Retinal pigment epithelial cell (primary cell): ENCODE measurements at places on chromosomes 2 and 18.
A peak's percentile ranks its signal among the peaks of the same experiment; 100 is the strongest.

GRCh38 chr2:862355-862687 is 88.3 kb upstream of the SNTG2 start:
- no peak for DNase-seq

DNA sequence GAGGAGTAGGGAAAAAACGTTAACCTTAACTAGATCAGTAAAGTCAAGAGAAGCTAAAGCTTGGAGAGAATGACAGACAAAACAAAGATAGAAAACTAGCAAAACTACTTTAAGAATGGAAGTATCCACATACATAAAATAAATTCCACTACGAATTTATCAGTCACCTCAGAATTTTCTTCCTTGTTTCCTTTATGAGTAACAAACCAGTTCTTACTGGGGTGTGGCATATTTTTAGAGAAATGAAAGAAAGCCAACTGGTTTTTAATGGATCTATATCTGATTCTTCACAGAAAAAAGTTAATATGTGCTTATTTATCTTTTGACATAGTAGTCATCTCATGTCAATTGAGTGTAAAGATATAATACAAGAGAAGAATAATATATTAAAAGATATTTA is 2033.7 kb upstream of the CELF4 start:
- no peak for DNase-seq

DNA sequence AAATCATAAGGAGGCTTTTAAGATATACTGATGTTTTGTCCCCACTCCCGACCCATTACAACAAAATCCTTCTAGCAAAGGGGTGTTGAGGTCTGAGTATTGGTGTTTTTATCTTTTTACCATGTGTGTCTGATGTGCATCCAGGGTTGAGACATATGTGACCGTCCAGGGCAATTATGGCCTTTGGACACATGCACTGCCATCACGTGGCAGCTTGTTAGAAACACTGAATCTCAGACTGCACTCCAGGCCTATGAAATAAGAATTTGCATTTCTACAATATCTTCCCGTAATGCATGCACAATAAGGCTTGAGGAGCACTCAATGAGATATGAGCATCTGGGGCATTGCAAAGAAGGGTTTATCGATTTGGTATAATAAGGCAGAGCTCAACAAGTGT is 235.1 kb upstream of the ZNF804A start:
- DNase-seq, result no peak

GRCh38 chr18:44654573-44654972 is 26.1 kb upstream of the SETBP1 start:
- peak; percentile 67 for DNase-seq

GRCh38 chr2:216810399-216811160 is 49.3 kb downstream of the TNP1 start:
- DNase-seq, result no peak

GRCh38 chr18:58021504-58021903 is 22.5 kb upstream of the NEDD4L start:
- DNase-seq, result no peak

DNA sequence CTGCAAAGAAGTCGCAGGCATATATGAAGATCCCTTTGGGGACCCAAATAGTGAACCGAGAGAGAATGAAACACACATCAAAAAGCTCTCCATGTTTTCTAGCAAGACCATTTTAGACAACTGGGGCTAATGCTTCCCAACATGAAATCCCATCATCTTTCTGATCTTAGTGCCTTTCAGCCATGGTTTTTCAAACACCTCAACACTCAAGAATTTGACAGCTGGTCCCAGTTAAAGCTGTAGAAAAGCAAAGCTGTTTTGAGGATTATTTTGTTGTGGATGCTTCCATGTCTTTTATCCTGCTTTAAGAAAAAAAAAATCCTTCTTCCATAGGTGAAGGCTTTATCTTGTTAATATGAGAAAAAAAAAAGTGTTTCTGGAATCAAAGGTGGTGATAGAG is 259.1 kb downstream of the STK39 start:
- no peak for DNase-seq

DNA sequence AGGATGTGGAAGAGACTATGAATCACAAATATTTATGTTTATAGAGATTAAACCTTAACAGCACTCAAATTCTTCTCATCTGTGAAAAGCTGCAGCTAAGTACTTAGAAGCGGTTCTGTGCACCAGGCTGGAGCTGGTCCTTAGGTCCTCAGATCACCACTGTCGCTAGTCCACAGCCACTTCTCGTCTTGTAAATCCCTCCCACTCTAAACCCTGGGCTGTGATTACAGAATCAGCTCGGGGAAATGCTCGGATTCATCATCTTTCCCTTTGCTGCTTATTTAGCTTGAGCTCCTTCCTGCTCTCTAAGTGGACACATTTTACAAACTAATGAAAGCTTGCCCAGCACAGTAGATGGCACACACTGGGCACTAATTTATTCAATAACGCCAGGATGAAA is 61.7 kb downstream of the RNF152 start:
- DNase-seq, result peak; percentile 12

GRCh38 chr18:62754026-62754425 is 38.7 kb downstream of the PHLPP1 start:
- DNase-seq, result no peak

DNA sequence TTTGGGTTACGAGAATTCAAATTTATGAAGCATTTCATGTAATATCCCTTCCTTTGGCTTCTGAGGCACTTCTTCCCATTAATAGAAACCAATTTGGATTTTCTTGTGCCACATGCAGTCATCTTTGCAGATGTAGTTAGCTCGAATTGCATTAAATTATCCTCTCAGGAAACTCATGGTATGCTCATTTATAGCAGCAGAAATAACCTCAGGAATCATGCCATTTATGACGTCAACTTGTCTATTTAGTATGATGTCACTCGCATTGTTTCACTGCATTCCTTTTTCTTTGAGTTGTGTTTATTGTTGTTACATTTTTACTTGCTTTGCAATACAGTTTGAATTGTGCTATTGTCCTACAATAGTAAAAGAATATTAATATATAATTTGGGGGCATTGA is 163.8 kb downstream of the RBM43 start:
- no peak for DNase-seq

DNA sequence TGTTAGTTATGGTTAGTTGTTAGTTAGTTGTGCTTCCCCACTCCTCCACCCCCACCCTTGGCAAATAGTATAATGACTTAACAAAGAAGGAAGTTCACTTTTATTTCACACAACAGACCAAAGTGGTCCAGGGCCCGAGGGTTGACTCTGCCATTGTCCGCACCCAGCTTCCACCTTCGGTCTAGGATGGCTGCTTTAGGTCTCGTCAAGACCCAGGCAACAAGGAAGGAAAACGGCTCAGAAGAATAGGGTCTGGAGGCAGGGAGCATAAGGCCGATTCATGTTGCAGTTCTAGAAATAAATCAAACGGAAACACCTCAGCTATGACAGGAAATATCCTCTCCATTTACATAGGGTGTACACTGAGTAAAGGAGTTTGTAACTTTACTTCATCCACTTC is 206.0 kb upstream of the CXCR4 start:
- DNase-seq, result no peak

- DNase-seq, result peak; percentile 79
Observed at GRCh38 chr2:58734365-58734764, 493.2 kb upstream of the FANCL start.

DNA sequence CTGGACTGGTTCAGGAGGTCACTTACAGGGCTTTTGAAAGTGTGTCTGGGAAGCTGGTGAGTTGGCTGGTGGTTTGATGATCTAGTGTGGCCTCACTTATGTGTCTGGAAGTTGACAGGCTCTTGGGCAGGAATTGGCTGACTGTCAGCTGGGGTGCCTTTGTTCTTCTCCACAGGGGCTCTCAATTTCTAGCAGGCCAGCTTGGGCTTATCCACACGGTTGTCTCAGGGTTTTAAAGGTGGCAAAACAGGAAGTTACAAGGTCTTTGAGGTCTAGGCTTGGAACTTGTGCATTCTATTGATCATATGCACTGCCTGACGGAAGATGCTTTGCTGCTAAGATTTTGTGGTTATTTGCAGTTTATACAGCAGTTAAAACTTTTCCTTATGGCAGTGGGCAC is 52.0 kb upstream of the CELF4 start:
- DNase-seq, result no peak

DNA sequence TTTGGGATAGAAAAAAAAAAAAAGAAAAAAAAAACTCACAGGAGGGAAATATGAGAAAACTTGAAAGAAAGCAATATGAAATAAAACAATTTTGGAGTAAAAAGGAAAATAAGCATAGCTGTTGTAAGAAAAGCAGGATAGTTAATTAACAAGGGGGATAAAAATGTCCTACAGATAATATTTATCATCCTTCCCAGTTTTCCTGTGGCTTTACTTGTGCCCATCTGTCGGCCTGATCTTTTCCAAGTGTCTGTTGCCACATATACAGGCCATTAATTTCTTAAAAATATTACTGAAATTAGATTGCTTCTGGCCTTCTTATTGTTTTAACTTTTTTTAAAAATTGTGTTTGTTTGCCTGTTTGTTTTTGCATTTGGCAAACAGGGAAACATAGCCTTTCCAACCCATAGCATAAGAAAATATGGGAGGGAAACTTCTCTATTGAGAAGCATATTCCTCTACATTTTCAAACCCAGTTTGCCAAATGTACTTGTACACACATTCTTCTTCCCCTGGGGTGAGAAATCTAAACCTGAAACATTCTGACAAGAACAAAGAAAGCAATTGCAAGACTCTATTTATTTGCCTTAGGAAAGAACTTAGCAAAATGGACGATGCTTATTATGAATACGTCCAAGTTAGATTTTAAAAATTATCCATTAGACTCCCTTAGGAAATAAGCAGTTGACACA is 272.3 kb downstream of the CDH20 start:
- DNase-seq, result no peak

GRCh38 chr2:64762301-64762997 is 108.7 kb upstream of the SERTAD2 start:
- no peak for DNase-seq

- no peak for DNase-seq
Observed at GRCh38 chr18:8008033-8008432, 440.9 kb downstream of the PTPRM start.

GRCh38 chr18:29160170-29160569 is 983.2 kb upstream of the CDH2 start:
- DNase-seq, result no peak

DNA sequence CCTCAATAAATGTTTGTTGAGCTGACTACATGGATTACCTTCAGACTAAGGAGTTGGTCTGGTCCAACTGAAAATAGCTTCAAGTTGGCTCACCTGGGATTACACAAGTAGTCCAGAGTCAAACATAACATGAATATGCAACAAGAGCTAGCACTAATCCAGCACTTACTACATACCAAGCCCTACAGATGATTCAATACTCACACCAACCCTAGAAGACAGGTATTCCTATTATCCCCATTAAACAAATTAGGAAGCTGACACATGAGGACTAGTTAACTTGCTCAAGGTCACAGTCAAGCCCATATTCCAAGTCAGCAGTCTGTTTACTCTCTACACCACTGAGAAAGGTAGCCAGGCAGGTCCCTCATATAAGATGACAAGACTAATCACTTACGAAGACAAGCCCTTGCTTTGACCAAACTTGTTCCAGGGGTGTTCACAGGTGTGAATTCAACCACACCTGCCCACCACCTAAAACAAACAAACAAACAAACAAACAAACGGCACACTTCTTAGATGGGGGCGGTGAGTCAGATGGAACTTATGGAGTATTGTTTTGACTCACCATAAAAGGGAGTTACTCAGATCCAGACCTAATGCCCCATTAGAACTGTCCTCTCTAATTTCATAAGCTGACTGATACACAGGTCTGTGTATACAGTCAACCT is 29.1 kb downstream of the TMEM131 start:
- no peak for DNase-seq

GRCh38 chr2:151669585-151670081 is 64.6 kb downstream of the NEB start:
- no peak for DNase-seq

- no peak for DNase-seq
Observed at GRCh38 chr2:18781541-18782280, 192.3 kb upstream of the NT5C1B start.

DNA sequence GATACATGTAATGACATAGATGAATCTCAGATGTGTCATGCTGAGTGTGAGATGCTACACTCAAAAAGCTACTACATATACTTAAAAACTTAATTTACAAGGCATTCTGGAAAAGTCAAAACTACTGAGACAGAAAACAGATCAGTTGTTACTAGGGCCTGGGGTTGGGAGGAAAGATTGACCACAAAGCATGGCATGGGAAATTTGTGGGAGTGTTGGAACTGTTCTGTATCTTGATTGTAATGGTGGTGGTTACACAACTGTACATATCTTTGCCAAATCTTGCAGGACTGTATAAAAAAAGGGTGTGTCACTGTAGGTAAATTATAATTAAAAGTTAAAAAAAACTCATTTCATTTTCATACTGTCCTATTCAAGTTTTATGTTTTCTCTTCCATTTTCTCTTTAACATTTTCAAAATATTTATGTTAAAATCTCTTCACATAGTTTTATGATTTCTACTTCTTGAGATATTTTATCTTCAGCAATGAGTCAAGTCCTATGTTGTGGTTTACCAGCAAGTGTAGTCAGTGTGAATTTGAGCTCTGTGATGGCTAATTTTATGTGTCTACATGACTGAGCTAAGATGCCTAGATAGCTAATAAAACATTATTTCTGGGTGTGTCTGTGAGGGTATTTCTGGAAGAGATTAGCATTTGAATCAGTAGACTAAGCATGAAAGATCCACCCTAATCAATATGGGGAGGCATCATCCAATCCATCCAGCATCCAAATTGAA is 58.6 kb upstream of the VRK2 start:
- DNase-seq, result no peak

- DNase-seq, result no peak
Observed at GRCh38 chr2:86492048-86492453, 50.9 kb downstream of the KDM3A start.

DNA sequence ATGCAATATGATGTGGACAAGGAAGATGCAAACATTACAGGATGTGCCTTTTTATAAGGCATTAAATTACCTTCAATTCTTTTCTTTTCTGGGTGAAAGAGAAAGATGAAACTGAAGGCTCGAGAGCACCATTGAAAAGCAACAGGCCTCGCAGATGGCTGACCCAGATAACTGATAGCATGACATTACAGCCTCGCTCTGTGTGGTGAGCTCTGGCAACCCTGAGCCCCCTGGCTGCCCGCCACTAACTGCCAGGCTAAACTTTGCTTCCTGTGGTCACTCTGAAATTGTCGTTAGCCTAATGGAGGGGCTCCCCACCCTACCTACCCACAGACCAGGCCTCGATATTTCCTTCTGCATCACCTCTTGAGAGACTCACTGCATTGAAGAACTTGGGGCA is 516.8 kb upstream of the FANCL start:
- no peak for DNase-seq

GRCh38 chr18:35024196-35024595 is 17.0 kb upstream of the MAPRE2 start:
- no peak for DNase-seq
